ENCODE measurements at places on chromosomes 4 and X.

GRCh38 chr4:176789955-176790354 lies 2.8 kb downstream of the VEGFC start:
- no peak for DNase-seq

DNA sequence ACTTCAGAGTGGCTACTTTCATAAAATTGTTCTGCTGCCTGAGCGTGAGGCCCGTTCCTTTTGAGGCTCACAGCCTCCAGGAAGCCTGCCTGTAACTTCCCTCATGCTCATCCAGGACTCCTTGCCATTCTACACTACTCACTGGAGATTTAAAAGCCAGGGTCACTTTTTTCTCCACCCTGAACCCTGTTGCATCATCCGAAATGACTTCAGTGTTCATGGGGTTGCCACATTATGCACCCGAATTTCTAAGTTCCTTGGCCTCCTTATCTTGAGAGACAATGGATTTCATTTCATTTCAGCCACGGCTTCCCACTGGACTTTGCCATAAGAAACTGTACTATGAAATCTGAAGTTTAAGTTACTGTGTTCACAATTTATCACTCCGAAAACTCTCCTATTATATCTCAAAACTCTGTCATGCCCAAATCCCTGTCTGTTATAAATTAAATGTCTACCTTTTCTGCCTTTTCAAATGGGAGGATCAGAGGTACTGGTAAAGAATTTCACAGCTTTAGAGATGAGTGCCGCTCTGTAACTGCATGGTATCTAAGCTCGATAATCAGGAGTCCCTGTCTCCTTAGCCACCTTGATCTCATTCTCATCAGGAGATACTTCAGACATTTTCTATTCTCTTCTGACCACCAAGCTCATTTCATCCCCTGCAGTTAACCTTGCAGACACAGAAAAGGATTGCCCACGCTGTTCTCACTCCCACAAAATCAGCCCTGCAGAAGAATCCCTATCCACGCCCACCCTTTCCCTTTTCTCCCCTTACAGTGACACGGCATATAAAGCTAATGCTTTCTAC lies 59.9 kb downstream of the TRIML1 start:
- no peak for DNase-seq

GRCh38 chr4:118087366-118087765 lies 53.1 kb downstream of the NDST3 start:
- DNase-seq = no peak

DNA sequence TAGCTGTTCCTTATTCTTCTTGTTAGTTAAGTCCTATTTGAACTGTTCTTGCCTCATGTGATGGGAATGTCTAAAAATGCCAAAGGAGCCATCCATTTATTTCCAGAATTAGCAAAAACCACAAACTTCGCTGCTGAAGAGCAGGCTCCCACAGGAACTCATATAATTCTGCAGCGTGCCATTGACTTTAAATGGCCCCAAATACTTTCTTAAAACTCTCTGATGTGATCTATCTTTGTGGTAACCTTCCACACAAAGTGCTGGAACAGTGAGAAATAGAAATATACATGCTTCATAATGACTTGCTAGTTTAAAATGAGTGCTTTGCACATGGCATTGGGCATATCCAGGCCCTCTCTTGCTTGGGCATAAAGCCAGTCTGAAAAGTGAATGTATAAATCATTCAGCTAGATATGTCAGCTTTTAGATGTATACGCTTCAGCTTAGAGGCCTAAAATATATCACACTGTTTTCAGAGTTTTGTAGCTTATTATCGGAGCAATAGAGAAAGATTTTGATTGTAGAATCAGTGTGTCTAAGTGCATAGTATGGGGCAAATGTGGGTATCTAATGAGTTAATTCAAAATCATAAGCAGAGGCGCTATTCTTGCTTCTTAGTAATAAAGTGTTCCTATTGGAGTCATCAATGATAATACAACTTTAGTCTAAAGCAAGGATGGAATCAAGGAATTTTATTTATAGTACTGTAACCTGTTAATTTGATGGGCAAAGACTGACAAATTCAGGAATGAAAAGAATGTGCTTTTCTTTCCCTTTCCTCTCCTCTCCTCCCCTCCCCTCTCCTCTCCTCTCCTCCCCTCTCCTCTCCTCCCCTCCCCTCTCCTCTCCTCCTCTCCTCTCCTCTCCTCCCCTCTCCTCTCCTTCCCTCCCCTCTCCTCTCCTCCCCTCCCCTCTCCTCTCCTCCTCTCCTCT lies 392.2 kb upstream of the ZFP42 start:
- no peak for DNase-seq

DNA sequence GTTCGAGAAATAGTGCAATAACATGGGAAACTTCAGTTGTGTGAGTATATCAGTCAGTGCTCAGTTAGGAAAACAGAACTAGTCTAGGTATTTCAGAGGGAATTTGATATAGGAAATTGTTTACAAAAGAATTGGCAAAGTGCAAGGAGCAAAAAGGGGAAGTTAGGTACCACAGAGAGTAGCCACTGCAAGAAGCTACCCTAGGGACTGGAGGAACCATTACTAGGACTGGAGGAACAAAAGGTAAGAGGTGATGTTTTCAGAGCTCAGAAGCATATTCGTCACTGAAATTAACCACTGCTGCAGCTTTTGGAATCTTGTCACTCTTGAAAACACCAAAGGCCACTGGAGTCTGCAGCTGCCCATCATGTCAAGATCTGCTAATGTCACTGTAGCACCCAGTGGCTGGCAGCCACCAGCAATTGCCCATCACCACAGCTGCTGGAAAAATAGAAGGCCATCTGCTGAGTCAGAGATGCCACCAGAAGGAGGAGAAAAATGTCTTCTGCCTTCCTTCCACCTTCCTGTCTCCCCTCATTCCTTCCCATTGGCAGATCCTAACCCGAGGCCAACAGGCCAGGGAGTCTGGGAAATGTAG lies 160.6 kb upstream of the RPS6KA3 start:
- DNase-seq = no peak

Data from activated naive CD8-positive, alpha-beta T cell treated with anti-CD3 and anti-CD28 coated beads, Interleukin-2, amount 50 U/mL, for 24 hours (primary cell).